Skeletal muscle tissue (tissue), 5 donors: ENCODE measurements at places on chromosomes 5 and 9. TPM values are rescaled to one million over a fixed set of nuclear protein-coding genes. Genes with fewer than 3 reads are reported as not detected.

PRR16 gene
- total RNA-seq: 4.7 TPM

FAM169A gene
- total RNA-seq: 0.52 TPM

PCDH12 gene
- total RNA-seq: 12.0 TPM

LECT2 gene
- total RNA-seq: not detected

TMEM232 gene
- total RNA-seq: 1.6 TPM

PLPP1 gene
- 101 TPM for total RNA-seq

ERP44 gene
- total RNA-seq: 9.4 TPM

IL3 gene
- not detected for total RNA-seq

CDC37L1 gene
- 17.2 TPM for total RNA-seq

CAMK2A gene
- 45.9 TPM for total RNA-seq

QRFP gene
- total RNA-seq: not detected

TSTD2 gene
- total RNA-seq: 21.4 TPM

SLIT3 gene
- total RNA-seq: 7.8 TPM

RAPGEF1 gene
- total RNA-seq: 19.8 TPM

CAMK4 gene
- 4.7 TPM for total RNA-seq

PCDHAC2 gene
- total RNA-seq: 2.1 TPM

ASS1 gene
- total RNA-seq: 109 TPM

DIRAS2 gene
- total RNA-seq: 0.52 TPM

TOR4A gene
- 2.1 TPM for total RNA-seq

SLC24A2 gene
- total RNA-seq: 0.52 TPM

GOLM1 gene
- total RNA-seq: 22.4 TPM

ZNF367 gene
- total RNA-seq: 5.2 TPM

PDE8B gene
- total RNA-seq: 1.0 TPM
